Activated naive CD4-positive, alpha-beta T cell treated with anti-CD3 and anti-CD28 coated beads for 36 hours (primary cell): ENCODE measurements at places on chromosomes 12 and 14. TPM values are rescaled to one million over a fixed set of nuclear protein-coding genes. Genes with fewer than 3 reads are reported as not detected.

The DTX1 gene
- 10.7 TPM for total RNA-seq

The PRICKLE1 gene
- total RNA-seq, result not detected

The KIF21A gene
- total RNA-seq, result 22.0 TPM

The KLC1 gene
- total RNA-seq, result 94.8 TPM

The NYNRIN gene
- total RNA-seq, result not detected

The CATSPERB gene
- total RNA-seq, result 0.20 TPM

DNA sequence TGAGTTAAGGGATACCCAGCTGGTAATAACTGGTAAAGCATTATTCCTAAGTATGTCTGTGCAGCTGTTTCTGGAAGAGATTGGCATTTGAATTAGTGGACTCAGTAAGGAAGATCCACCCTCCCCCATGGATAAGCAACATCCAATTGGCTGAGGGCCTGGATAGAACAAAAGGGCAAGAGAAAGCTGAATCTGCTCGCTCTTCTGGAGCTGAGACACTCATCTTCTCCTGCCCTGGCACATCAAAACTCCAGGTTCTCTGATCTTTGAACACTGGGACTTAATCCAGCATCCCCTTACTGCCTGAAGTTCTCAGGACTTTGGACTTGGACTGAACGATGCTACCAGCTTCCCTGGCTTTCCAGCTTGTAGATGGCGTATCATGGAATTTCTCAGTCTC, 63.1 kb upstream of the CNOT2 start:
- H3K4me1 ChIP-seq, result no peaks in the 10 kb centered on the region
- DNase-seq, result no peak
- H3K36me3 ChIP-seq, result peaks cover 3% of the 10 kb centered on the region

- H3K36me3 ChIP-seq, result no peaks in the 10 kb centered on the region
- H3K27me3 ChIP-seq, result peaks cover 27% of the 10 kb centered on the region
- peaks cover 2% of the 10 kb centered on the region for H3K4me1 ChIP-seq
These were observed 1.3 kb upstream of the C14orf39 start for GRCh38 chr14:60487211-60487610.

DNA sequence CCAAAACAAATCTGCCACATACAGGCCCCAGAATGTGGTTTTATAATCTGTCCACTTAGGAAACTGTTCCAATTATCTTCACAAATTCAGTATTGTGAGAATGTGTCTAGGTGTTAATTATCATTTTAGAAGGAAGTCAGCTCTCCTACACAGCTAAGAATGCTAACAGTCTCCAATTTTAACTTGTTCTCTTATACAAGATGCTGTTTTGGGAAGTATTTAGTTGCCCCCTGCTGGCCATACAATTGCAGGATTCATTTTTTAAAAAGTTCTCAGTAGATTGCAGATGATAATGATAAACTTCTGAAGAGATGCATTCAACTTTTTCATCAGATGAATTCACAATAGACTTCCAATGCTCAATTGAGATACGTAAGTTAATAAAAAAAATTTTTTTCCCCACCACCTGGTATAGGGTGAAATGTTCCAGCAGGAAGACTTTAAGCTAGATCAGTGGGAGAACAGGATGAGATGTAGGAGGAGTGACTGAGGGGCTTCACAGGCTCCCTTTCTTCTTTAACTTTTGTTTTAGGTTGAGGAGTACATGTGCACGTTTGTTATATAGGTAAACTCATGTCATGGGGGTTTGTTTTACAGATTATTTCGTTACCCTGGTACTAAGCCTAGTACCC, 27.3 kb upstream of the OSBPL8 start:
- H3K4me1 ChIP-seq, result no peaks in the 10 kb centered on the region
- no peak overlapping the region for H3K27ac ChIP-seq

DNA sequence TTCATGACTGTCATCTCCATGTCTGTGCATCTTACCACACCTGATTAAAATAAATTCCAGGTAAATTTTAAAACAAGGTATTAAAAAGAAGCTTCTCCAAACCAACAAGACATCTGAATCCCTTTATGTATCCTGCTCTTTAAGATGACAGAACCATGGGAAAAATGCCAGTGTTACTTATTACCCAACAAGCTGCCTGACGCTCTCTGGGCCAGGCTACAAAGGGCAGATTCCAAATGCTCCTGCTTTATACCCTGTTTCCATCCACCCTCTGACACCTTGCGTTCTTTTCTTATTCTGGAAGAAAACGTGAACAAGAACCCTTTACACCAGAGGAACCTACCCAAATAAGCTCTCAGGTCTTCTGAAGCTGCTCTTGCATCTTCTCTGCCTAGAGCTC, 70.7 kb downstream of the SLC8A3 start:
- H3K4me1 ChIP-seq, result no peaks in the 10 kb centered on the region
- H3K4me3 ChIP-seq, result no peak overlapping the region
- no peaks in the 10 kb centered on the region for H3K36me3 ChIP-seq
- H3K27ac ChIP-seq, result no peak overlapping the region
- no peaks in the 10 kb centered on the region for H3K27me3 ChIP-seq

DNA sequence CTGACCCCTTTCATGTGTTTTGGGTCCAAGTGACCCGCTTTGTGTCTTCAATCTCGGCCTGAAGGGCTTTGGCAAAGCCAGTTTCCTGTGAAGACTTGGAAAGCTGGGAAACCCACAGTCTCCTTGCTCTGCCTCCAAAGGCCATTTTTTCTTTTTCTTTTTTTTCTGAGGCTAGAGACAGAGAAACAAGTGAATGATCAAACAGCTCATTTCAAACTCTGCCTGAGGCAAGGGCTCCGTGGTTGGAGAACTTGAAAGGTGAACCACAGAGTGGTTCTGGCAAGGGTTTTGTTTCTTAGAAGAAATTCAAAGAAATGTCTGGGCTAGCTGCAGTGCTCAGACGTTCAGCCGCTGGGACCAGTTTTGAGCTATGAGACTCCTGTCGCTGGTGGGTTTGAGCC, 62.7 kb downstream of the ERH start:
- H3K36me3 ChIP-seq, result no peaks in the 10 kb centered on the region
- H3K27me3 ChIP-seq, result no peaks in the 10 kb centered on the region
- H3K4me1 ChIP-seq, result peaks cover 3% of the 10 kb centered on the region
- no peak overlapping the region for H3K27ac ChIP-seq
- H3K4me3 ChIP-seq, result no peak overlapping the region

GRCh38 chr12:111573476-111573875, 25.6 kb downstream of the ATXN2 start:
- DNase-seq, result no peak
- H3K36me3 ChIP-seq, result peaks cover 6% of the 10 kb centered on the region
- peaks cover 18% of the 10 kb centered on the region for H3K4me1 ChIP-seq
- no peak overlapping the region for H3K27ac ChIP-seq
- H3K27me3 ChIP-seq, result no peaks in the 10 kb centered on the region

DNA sequence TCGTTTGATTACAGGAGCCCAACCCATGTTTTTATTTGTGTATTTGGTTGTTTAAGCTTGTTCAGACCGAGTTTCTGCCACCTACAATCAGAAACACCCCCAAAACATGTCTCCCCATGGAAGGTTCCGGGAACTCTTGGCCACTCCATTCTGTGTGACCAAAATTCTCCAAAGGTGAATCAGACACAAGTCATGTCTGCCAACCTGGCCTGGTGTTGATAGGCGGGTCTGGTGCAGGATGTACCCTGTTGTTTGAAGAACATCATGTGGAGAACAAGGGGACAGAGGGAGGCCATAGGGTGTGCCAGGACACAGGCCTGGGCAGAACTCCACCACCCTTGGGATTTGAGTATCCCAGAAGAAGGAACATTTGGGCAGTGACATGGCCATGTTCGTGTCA, 147.1 kb upstream of the MYL2 start:
- H3K36me3 ChIP-seq, result no peaks in the 10 kb centered on the region
- no peaks in the 10 kb centered on the region for H3K27me3 ChIP-seq
- no peak overlapping the region for H3K4me3 ChIP-seq
- peaks cover 17% of the 10 kb centered on the region for H3K4me1 ChIP-seq
- no peak for DNase-seq
- H3K27ac ChIP-seq, result no peak overlapping the region

DNA sequence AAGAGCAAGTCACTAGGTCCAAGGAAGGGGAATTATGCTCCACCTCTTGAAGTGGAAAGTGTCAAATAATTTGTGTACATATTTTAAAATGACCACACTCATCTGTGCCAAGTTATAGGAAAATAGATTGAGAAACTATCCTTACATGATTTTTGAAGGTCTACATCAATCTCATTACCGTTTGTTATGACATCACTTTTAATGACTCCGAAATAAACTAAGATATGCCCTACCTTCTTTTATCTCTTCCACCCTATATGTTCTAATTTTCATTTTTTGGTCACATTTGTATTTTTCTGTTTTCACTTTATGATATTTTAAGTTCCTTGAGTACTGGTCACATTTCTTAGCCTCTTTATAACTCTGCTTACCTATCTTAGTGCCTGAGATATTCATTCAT, 3.3 kb upstream of the PSMC6 start:
- H3K27ac ChIP-seq, result no peak overlapping the region
- H3K4me1 ChIP-seq, result peaks cover 30% of the 10 kb centered on the region
- no peak overlapping the region for H3K4me3 ChIP-seq
- DNase-seq, result no peak
- peaks cover 10% of the 10 kb centered on the region for H3K36me3 ChIP-seq

DNA sequence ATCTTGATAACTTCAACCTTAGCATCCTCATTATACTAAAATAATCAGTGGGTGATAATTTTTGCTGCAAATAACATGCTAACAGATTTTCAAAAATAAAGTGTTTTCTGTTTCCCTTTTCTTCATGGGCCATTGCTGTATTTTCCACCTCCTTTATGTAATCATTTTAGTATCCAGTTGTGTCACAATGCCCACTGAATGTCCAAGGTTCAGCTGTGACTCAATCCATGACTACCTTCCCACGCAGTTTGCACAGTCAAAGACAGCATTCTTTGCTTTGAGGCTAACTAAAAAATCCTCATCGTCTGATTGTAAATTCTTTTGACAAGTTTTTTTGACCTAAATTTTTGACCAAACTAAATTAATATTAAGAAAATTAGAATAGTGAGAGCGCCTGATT, 474.1 kb downstream of the FLRT2 start:
- peaks cover 1% of the 10 kb centered on the region for H3K36me3 ChIP-seq
- H3K27me3 ChIP-seq, result no peaks in the 10 kb centered on the region
- no peak overlapping the region for H3K27ac ChIP-seq
- H3K4me1 ChIP-seq, result no peaks in the 10 kb centered on the region
- DNase-seq, result no peak
- H3K4me3 ChIP-seq, result no peak overlapping the region

DNA sequence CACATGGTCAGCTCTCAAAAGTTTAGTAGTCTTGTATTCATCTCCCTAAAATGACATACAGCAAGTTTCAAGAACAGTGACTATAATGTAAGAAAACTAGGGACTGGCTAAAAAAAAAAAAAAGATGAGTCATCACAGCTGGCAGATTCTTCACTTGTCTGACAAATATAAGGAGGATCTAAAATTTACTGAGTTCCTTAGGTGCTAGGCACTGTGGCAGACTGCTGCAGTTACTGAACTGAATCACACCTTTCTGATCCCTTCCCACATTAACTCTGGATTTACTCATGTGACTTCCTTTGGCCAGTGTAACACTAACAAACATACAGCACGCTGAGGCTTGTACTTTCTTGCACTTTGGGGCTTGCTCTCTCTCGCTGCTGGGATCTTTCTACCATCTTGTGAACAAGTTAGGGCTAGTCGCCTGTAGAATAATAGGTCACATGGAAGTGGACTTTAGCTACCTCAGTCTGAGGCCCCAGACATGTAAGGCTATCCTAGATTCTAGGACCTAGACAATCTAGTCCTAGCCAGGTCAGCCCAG, 32.1 kb downstream of the BAZ1A start:
- H3K36me3 ChIP-seq, result peaks cover 31% of the 10 kb centered on the region
- H3K4me3 ChIP-seq, result no peak overlapping the region
- peaks cover 30% of the 10 kb centered on the region for H3K4me1 ChIP-seq
- no peaks in the 10 kb centered on the region for H3K27me3 ChIP-seq

- H3K4me1 ChIP-seq, result no peaks in the 10 kb centered on the region
- H3K36me3 ChIP-seq, result no peaks in the 10 kb centered on the region
- DNase-seq, result no peak
- H3K27ac ChIP-seq, result no peak overlapping the region
- H3K4me3 ChIP-seq, result no peak overlapping the region
These were observed 58.6 kb upstream of the MANSC4 start for GRCh38 chr12:27838543-27839185.

DNA sequence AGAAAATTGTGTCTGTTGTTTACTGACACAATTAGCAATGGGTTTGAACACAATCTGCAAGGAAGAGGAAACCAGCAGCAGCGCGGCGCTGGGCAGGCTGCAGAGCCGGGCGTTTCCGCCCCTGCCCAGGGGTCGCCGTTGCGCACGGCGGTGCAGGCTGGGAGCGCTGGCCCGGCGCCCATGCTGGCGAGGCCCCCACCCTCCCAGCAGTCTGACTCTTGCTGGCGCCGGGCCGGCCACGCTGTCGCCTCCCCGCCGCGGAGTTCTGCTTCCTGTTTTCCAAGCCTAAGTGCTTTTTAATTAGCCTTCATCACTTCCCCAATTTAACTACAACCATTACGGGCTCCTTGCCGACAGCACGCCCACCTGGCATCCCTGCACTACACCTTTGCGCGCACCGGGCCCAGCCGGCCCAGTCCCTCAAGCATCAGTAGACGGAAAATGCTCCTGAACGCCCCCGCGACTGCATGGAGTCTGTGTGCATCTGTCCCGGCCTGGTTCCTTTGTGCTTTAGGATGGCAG, 212.1 kb downstream of the GXYLT1 start:
- peak; percentile 10 for DNase-seq
- no peak overlapping the region for H3K27ac ChIP-seq
- no peaks in the 10 kb centered on the region for H3K36me3 ChIP-seq
- peak overlapping the region; percentile 71 for H3K4me3 ChIP-seq

GRCh38 chr14:59698793-59699192, 122.2 kb upstream of the CCDC175 start:
- no peak overlapping the region for H3K27ac ChIP-seq
- no peaks in the 10 kb centered on the region for H3K4me1 ChIP-seq
- DNase-seq, result no peak
- H3K27me3 ChIP-seq, result peaks cover 2% of the 10 kb centered on the region
- H3K4me3 ChIP-seq, result no peak overlapping the region

DNA sequence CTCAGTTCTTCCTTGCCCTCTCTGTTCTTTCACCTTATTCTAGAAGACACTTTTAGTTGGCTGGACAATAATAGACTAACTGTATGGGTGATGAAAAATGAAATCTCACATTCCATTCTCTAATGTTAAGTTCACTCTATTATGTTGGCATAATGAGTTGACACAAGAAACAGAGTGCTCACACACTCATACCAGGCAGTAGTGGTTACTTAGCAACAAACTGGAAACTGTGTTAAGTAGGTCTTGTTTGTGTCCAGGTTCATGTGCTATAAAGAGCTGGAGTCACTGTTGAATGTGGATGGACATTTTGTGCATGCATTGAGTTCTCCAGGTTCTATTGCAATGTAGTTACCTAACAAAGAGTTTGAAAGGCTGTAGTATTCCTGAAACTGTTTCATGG, 16.9 kb upstream of the PPP4R4 start:
- DNase-seq, result no peak
- peak overlapping the region; percentile 18 for H3K27ac ChIP-seq
- H3K27me3 ChIP-seq, result no peaks in the 10 kb centered on the region
- H3K36me3 ChIP-seq, result no peaks in the 10 kb centered on the region

DNA sequence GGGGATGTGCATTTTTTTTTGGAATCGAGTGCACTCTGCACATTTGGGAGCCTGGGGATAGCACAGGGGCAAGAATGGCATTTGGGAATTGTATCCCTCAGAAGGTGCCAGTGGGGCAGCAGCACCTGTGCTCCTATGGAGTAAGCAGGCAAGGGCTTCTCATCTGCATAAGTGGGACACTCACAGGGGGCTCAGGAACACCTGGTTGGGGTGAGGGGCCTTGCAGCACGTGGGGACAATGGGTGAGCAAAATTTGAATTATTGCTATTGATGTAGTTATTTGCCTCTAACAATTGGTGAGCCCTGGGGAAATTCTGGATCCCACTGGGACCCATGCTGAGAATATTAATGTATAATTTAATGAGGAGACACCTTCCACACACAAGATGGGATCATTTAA, 274.2 kb downstream of the TTC6 start:
- no peak overlapping the region for H3K4me3 ChIP-seq
- no peak for DNase-seq
- H3K4me1 ChIP-seq, result peaks cover 2% of the 10 kb centered on the region
